ENCODE measurements at places on chromosomes 6 and 20.

- no peak for DNase-seq
These were observed 54.0 kb upstream of the REV3L start for GRCh38 chr6:111536910-111537527.

DNA sequence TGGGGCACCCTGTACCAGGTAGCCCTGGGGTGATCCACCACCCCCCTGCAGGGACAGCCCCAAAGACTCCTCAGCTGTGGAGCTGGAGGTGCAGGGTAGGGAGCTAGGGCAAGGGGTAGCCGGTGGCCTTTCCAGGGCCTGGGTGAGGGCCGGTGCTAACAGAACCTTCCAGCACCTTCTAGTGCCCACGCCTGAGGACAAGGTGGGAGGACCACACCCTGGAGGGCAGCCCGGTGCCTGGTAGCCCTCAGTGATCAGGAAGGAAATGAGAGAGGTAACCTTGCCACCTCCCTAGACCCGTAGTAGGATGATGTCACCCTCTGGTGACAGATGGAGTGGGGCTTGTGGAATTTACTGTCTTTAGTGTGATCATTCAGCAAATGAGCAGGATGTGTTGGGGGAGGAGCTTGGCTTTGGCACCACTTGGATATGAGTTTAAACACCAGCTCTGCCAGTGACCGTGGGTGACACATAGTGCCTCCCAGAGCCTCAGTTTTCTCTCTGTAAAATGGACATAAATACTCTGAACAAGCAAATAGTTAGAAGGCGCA is 187.7 kb downstream of the NFATC2 start:
- peak; percentile 78 for DNase-seq

GRCh38 chr20:50120935-50121693 is 8.2 kb upstream of the UBE2V1 start:
- DNase-seq: peak; percentile 50

DNA sequence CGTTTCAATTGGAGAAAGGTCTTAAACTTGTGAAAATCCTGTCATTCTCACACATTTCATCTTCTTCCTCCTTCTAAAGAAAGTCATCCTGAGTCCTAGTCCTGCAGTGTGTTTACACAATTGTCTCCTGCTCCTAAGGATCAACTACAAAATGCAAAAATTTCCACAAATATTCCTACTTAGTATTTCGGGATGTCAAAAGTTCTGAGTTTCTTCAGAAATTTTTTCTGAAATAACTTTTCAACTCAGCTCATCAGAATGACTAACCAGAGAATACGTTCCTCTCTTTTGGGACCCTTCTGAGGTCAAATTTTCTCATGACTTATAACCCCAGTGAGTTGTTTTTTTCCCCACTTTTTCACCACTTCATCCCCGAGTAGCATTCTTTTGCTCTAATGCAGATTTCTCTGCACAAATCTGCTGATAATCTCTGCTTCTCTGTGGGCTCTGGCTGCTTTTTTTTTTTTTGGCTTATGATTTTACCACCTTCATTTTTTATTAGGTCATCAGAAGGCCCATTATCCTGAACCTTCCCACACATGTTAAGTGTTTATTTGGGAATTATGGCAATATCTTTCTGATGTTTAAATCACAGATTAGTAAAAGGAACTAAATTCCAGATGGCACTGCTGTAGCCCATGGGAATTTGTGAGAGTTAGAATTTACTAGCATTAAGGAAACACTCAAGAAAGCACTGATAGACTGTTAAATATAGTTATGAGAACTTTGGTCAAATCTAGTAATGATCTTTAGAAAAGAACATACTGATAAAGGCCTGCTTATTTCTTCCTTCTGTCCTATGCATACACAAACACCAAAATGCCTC is 41.4 kb downstream of the MAP3K5 start:
- no peak for DNase-seq

GRCh38 chr6:167973148-167973885 is 24.2 kb upstream of the KIF25 start:
- DNase-seq: no peak

- no peak for DNase-seq
These were observed 84.5 kb downstream of the KIF13A start for GRCh38 chr6:17902974-17903373.

DNA sequence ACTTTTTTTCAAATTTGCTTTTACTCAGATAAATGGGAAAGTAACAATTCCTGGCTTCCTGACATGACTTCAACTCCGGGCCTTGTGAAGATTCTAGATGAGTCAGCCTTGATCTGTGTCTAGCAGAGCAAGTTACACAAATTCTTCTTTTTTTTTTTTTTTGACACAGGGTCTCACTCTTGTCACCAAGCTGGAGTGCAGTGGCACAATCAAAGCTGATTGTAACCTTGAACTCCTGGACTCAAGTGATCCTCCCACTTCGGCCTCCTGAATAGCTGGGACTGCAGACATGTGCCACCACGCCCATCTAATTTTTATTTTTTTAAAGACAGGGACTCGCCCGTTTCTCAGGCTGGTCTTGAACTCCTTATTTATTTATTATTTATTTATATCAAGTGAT is 7.3 kb upstream of the ARHGAP18 start:
- DNase-seq: no peak

GRCh38 chr6:81241126-81242041 is 511.1 kb downstream of the TENT5A start:
- DNase-seq: peak; percentile 4

DNA sequence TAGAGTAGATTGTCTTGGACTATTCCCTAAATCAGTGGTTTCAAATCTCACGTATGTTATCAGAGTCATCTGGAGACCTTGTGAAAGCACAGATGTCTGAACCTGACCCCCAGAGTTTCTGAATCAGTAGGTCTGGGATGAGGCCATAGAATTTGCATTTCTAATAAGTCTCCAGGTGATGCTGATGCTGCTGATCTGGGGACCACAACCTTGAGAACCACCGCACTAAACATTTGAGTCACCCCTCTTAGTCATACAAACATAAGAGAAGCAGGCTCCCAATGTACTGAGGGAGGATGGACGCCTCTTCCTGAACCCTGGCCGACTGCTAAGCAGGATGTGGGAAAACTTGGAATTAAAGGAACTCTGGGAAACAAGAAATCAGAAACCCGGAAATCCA is 187.8 kb upstream of the PRDM1 start:
- no peak for DNase-seq

DNA sequence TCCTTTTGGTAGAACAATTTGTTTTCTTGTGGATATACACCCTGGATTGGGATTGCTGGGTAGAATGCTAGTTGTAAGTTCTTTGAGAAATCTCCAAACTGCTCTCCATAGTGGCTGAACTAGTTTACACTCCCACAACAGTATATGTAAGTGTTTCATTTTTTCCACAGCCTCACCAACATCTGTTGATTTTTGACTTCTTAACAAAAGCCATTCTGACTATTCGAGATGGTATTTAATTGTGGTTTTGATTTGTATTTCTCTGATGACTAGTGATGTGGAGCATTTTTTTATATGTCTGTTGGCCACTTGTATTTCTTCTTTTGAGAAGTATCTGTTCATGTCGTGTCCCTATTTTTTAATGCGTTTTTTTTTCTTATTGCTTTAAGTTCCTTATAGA is 444.1 kb downstream of the CBLN4 start:
- DNase-seq: no peak

DNA sequence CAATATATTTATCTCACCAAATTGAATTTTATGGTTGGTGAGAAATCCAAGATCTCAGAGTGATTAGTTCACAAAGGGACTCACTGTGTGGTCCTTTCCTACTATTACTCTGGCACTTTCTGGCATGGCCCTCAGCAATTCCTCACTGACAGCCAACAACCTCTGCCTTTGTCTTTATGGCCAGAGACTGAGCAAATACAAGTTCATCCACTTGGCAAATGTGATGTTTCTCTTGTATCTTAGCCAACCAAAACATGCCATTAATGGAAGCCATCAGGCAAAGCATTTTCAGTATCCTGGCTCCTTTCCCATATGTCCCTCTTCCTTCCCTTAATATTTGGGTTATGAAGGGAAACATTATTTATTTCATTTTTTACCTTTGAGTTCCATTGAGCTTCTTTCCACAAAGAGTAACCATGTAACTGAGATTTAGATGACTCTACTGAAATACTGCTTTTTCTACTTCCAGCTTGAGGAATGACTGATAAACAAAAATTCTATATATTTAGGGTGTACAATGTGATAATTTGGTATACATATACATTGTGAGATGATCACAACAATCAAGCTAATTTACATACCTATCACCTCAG is 30.8 kb upstream of the SMLR1 start:
- DNase-seq: no peak

GRCh38 chr20:35698298-35699126 is 640 bp downstream of the NFS1 start:
- no peak for DNase-seq

DNA sequence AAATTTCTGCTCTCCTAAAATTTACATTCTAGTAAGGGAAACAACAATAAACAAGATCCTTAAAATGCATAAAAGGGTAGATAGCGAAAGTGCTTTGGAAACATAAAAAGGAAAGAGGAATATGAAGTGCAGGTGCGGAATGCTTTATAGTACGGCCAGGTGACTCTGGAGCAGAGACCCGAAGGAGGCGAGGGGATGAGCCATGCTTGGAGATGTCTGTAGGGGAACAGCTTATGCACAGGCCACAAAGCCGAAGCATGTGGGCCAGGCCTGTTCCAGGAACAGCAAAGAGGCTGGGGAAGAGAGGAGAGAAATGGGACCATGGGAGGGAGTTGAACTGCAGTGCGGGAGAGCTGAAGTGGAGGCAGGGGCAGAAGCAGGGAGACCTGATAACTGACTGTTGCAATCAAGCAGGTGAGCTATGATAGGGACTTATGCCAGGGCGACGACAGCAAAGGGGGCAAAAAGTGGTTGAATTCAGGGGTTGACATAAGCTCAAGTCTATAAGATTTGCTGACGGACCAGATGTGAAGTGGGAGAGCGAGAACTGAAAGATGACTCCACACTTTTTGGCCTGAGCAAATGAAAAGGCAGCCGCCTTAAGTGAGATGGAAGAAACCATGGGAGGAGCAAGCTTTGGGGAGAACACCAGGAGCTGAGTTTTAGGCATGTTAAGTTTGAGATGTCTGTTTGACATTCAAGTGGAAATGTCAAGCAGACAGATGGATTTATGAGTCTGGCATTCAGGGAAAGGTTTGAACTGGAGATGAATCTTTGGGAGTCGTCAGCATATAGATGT is 83.1 kb downstream of the CNBD2 start:
- DNase-seq: no peak

- DNase-seq: no peak
These were observed 19.5 kb upstream of the ADTRP start for GRCh38 chr6:11798096-11798495.

GRCh38 chr6:110981202-110981600 is 637 bp upstream of the RPF2 start:
- no peak for DNase-seq

DNA sequence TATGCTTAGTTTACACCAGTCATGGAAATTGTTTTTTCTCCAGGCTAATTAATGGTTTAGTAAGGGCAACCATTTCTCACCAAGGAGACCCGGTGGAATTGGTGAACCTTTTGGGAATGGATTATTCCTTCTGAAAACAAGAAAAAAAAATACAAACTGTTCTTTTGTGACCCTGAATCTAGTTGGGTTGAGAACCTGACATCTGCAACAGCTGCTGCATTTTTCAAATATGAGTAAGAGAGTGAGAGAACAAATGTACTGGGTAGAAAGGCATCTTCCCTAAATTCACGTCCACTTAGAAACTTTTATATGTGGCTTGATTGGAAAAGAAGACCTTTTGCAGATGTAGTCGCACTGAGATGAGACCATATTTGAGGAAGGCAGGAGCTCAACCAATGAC is 553.4 kb upstream of the EPHA7 start:
- no peak for DNase-seq

GRCh38 chr6:144955392-144955791 is 670.3 kb downstream of the UTRN start:
- DNase-seq: no peak

- peak; percentile 51 for DNase-seq
These were observed 40.6 kb downstream of the TRIM38 start for GRCh38 chr6:26003102-26003694.

- DNase-seq: no peak
These were observed 10.5 kb upstream of the BHLHE23 start for GRCh38 chr20:63017076-63017825.

DNA sequence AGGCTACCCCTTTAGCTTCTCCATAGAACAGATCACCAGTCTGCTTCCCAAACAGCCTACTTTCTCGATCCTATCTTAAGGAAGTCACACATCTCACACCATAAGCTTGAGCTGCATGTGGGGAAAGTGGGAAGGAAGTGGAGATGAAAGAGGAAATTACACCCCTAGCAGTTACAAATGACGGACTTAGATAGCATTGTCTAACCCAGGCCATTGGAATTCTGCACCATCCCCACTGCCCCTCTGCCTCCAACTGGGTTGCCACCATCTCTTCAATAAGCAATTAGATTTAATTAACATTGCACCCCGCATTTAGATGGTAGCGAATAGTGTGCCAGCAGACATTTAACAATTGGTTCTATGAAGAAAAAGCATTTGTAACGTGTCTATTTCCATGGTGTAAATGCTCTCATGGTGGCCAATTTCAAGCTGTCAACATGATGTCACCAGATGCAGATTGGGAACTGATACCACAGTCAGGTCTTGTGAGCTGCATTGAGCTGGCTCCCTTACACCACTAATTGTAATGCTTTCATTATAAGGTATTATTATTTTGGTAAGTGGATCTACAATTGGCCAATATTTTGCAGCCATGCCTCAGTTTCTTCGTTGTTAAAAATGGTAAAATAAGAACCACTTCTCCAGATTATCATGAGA is 124.7 kb downstream of the CD24 start:
- no peak for DNase-seq

DNA sequence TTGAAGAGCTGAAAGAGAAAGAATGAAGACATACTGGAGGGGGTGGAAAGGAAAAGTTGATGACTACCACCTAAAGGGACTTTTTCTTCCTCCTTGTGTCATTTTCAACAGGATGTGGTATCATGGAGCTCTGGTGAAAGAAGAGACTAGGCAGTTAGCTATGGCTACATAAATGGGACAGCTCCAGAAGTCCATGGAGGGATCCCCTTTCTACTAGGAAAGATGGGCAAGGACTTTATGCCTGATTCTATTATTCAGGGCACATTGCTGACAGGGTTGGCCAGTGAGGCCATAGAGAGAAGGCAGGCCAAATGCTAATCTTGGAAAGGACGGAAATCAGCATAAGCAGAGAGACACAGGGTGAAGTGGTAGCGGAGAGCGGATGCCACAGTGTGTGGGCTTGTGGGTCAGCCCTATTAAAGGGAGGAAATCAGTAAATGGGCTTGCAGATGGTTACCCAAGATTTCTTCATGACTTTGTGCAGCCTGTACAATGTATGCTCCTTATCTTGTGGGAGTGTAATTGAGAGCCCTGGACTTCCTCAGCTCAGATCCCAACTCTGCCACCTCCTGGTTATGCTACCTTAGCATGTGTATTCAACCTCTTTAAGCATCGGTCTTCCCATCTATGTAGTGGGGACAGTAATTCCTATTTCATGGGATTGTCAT is 77.4 kb upstream of the TMEM170B start:
- DNase-seq: no peak

Measured in NCI-H1694 (cell line).